Stimulated activated CD8-positive, alpha-beta memory T cell treated with anti-CD3 and anti-CD28 coated beads, Interleukin-15, amount 100 ng/mL, for 1 hour (primary cell): ENCODE measurements at places on chromosomes 16 and 17.

DNA sequence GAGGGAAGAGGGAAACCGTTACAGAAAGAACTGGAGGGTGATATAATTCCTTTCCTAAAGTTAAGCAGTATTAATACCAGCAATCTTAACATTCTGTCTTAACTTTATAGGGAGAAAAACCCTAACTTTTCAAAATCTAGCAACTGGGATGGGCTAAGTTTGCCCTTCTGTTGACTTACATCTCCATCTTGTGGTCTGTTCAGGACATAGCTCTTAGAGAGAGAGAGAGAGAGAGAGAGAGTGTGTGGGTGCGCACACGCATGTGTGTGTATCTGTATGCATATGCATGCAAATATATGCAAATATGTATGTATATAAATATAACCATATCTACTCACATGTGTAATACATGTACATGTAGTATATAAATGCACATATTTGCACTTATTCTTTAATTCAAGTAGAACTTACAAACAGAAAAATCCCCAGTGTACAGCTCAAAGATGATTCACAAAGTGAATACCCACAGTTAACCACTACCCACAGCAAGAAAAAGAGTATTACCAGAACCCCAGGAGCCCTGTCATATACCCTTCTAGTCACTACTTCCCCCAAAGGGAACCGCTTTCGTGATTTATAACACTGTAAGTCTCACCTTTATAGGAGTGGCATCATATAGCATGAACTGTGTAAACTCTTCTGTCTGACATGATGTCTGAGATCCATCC, 46.5 kb downstream of the STX8 start:
- DNase-seq: no peak

- DNase-seq: no peak
Observed at GRCh38 chr17:12624211-12624610, 41.5 kb upstream of the MYOCD start.

- DNase-seq: no peak
Observed at GRCh38 chr17:1183171-1183873, 3.5 kb upstream of the ABR start.

- DNase-seq: no peak
Observed at GRCh38 chr16:84239909-84240308, at the start of gene KCNG4. TSS of gene KCNG4 (minus strand) at chr16:84240012. CDS start at chr16:84237485, 2,527 bp downstream.

GRCh38 chr16:9970796-9971195, 211.4 kb downstream of the GRIN2A start:
- DNase-seq: no peak

DNA sequence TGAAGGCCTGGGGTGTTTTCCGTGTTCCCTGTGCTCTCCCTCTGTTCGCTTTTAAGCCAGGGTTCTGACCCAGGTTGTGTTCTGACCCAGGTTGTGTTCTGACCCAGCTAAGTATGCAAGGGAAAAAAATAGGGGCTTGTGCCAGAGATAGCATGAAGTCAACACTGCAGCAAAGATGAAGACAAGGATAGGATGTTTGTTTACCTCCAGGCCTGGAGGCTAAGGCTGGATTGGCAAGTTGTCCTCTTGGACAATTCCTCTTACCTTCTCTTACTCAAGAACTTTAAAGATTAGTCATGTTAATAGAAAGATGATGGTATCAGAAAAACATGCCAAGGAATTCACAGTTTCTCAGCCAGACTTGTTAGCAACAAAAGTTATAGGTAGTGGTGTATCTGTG, 19.4 kb downstream of the LYRM9 start:
- no peak for DNase-seq

- DNase-seq: no peak
Observed at GRCh38 chr16:71569621-71570020, 7.3 kb downstream of the TAT start.

- DNase-seq: no peak
Observed at GRCh38 chr17:77933777-77934398, 24.6 kb upstream of the TNRC6C start.

DNA sequence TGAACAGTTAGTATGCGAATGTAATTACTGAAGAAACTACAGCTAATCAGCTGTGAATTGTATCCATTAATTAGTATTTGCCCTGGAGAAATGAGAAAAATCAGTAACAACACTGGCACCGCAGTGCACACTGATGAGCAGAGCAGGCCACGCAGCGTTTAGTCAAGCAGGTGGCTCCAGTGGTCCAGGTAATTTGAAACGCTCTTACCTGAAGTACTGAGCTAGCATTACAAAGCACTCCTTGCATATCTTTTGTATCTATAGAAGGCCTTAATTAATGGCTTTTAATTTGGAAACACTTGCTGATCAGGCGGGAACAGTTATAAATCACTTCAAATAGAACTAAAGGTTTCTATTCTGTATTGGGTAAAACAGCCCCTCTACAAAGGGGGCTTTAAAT, 76.4 kb downstream of the TOX3 start:
- no peak for DNase-seq

GRCh38 chr16:86391984-86392383, 118.3 kb upstream of the FOXF1 start:
- DNase-seq: no peak

- DNase-seq: no peak
Observed at GRCh38 chr16:27907457-27907972, 156.0 kb downstream of the GSG1L start.

- peak; percentile 34 for DNase-seq
Observed at GRCh38 chr16:85659805-85660511, 28.8 kb downstream of the GINS2 start.
